ENCODE measurements at places on chromosomes 6 and 20.

DNA sequence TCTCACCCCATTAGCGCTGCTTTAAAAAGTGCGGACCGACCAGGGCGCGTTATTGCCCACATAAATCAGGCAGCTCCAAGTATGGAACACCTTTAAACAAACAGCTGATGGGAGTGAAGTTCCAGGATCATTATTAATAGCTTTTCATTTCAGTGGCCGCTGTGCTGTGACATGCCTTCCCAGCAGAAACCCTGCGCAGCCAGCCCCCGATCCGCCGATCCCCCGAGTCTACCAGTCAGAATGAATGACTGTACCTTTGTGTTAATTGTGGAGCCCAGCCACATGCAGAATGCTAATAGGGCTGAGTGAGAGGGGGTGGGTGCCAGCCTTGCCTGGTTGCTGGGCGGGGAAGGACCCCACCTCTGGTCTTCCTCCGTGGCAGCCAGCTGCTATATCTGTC is 21.9 kb downstream of the CDH22 start:
- DNase-seq = no peak

GRCh38 chr20:43812216-43812615 is 85.4 kb upstream of the GTSF1L start:
- no peak for DNase-seq

- peak; percentile 93 for DNase-seq
These were observed 36.5 kb upstream of the MLN start for GRCh38 chr6:33840048-33840926.

DNA sequence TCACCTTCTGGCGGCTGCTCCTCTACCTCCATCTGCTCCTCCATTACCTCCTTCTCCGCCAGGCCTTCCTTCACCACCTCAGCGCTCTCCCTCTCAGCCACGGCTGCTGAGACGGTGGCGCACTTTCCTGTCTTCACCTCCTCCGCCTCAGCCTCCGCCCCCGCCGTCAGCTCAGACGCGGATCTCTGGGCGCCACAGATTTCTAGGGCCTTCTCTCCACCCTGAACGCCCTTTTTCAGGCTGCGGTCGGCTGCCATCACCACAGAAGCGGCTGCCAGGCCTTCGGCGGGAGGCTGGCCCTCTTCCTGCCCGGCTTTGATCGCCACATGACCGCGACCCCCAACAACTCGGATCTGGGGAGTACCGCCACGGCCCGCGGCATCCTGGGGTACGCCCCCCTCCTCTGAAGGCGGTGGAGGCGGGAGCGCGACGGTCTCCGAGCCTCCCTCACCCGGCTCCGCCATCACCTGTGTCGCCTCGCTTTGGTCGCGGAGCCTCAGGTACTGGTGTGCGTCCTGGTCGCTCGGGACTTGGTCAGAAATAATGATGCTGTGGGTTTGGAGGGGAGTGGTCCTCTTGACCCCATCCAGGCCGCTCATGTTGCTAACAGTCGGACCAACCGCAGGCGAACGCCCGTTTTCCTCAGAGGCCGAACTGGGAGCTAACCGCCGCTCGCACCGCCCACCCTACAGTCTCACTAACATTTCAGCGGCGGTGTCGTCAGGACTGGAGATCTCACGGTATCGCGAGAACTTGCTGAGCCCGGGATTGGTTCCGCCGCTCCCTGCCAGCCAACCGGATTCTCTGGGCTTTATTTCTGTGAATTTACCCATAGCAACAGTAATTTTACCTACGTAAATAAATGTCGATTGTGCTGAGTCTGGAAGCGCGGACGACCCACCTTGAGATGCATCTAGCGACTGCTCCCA is at the start of gene TSPYL1:
Gene TSPYL1 (minus strand): TSS at position 699 of the 929 bp plus-strand sequence. CDS start 100 bp downstream, at position 599.
- DNase-seq = peak; percentile 83

DNA sequence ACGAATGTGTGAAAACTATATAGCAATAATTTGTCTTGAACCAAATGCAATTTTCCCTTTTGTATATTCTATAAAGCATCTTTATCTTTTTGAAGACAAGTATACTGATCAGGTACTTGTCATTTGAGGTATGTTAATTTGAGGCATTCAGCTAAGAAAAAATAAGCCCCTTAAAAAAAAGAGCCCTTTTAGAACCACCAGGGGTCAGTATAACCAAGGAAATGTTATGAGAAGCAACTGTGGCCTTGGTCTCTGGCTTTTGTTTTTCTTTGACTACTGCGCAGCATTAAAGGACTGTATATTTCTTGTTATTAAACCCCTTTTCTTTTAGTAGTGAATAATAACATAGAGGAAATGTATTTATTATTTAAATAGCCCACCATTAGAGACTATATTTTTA is 43.1 kb downstream of the CD109 start:
- DNase-seq = no peak

GRCh38 chr6:28082939-28083338 is 2.6 kb downstream of the ZNF165 start:
- DNase-seq = no peak

DNA sequence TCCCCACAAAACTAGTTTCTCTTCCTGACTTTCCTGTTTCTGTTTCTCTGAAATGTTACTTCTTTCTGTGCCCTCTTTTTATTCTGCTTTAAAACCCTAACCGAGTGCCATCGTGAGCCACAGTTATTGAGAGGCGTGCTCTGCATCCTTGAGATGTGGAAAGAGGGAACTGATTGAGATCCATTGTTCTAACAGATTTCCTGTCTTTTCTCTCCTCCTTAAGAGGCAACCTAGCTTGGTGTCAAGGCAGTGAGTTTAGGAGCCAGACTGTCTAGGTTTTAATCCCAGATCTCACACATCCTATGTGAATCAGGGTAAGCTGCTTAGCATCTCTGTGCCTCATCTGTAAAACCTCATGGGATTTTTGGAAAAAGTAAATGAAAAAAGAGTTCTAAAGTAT is 57.5 kb downstream of the SNX9 start:
- DNase-seq = no peak

GRCh38 chr6:151388997-151389617 is 2.3 kb downstream of the ZBTB2 start:
- DNase-seq = no peak

GRCh38 chr6:26028746-26029569 is 58.3 kb upstream of the HFE start:
- no peak for DNase-seq

DNA sequence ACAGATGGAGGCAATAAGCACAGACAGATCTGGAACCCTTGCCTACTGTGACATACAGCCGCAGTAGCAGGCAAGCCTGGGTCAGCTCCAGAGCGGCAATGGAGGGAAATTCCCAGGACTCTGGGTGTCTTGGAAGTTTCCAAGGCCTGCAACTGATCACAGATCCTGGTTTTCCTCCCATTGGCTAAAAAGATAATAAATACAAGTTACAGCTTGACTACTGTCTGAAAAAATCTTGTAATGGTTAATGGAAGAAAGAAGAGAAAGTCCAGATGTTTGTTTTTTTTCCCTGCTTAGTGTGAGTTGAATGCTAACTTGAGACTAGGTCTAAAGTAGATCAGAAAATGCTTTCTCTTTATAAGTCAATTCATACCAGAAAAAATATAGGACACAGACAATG is 307.6 kb downstream of the ALDH8A1 start:
- no peak for DNase-seq

- DNase-seq = no peak
These were observed 8.5 kb upstream of the UBD start for GRCh38 chr6:29567991-29568390.

GRCh38 chr20:38900606-38901005 is 25.6 kb upstream of the FAM83D start:
- no peak for DNase-seq

DNA sequence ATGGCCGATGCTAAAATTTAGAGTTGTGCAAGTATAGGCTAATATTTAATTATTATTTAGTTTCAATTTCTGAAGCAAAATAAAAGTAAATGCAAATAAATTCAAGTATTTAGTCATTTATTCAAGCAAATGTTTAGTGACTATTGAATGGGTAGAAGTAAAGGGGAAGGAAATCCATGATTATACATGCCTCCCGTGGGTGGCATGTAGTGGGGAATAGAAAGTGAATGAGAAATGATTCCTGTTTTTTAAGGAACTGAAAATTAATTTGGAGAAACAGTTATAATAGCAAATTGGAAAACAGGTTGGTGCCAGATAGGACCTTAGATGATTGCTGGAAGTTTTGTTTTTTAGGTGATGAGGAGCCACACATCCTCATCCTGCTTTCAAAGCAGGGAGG is 35.4 kb downstream of the FAM229B start:
- no peak for DNase-seq

GRCh38 chr6:40315060-40315459 is 272.1 kb downstream of the LRFN2 start:
- no peak for DNase-seq

GRCh38 chr6:159373670-159374069 is 204.5 kb downstream of the FNDC1 start:
- DNase-seq = no peak

GRCh38 chr6:94184666-94185464 is 765.5 kb upstream of the EPHA7 start:
- DNase-seq = no peak

- no peak for DNase-seq
These were observed 14.6 kb downstream of the DEF6 start for GRCh38 chr6:35312076-35312800.

- no peak for DNase-seq
These were observed 96.1 kb upstream of the TBX18 start for GRCh38 chr6:84860509-84860908.

DNA sequence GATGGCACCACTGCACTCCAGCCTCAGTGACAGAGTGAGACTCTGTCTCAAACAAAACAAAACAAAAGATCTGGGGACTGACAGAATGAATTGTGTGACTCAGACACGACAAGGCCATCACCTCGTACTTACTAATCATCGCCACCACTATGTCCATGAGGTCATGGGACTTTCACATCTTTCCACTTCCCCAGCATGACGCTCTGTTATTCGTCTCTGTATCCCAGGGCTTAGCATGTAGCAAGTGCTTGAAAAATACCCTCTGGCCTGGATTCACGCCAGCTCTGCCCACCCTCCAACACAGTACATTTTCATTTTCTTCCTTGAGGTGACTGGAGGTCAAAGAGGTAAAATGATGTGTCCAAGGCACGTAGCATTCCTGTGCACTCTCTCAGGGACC is 27.8 kb downstream of the FGD2 start:
- DNase-seq = no peak

GRCh38 chr20:6626805-6627204 is 140.7 kb upstream of the BMP2 start:
- DNase-seq = no peak

- no peak for DNase-seq
These were observed 520.4 kb downstream of the TFAP2B start for GRCh38 chr6:51339108-51339507.

DNA sequence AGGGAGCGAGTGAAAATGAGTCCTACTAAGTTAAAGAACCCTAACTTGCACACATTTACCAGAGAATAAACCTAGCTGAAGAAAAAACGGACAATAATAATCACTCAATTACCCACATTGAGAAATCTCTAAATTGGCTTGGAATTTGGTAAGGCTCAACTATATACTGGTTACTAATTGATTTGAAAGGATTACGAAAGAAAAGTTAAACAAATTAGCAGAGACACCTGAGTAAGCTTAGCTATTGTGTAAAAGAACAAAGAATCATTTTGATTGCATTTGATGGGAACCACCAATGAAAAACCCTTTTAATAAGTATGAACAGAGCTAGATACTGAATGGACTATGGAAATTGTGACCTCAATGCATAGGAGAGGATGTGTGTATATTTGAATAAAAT is 118.6 kb upstream of the ADGRF1 start:
- no peak for DNase-seq

DNA sequence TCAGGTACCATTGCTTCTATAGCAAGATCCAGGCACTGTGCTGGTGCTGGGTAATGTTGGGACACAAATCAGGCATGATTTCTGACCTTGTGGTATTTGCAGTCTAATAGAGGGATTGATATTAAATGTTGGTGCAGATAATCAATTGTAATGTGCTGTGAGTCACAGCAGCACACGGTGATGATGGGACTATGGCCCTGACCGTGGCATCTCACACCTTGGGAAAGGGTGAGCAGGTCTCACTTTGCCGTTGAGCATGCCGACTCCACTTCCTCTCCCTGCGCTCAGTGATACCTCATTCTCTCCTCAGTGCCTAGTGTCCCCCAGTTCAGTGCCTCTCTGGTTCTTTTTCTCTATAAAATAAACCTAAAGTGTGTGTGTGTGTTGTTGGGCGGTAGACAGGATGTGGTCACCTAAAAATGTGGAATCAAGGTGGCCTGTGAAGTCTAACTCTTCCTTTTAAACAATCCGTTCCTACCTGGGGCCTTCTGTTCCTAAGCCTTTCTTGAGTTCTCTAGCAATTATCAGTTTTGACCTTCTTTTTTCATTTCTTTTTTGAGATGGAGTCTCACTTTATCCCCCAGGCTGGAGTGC is 188.5 kb downstream of the REV3L start:
- DNase-seq = no peak

GRCh38 chr6:14742171-14742570 is 503.7 kb upstream of the JARID2 start:
- DNase-seq = no peak

GRCh38 chr20:10639737-10640556 is 33.9 kb downstream of the JAG1 start:
- no peak for DNase-seq

DNA sequence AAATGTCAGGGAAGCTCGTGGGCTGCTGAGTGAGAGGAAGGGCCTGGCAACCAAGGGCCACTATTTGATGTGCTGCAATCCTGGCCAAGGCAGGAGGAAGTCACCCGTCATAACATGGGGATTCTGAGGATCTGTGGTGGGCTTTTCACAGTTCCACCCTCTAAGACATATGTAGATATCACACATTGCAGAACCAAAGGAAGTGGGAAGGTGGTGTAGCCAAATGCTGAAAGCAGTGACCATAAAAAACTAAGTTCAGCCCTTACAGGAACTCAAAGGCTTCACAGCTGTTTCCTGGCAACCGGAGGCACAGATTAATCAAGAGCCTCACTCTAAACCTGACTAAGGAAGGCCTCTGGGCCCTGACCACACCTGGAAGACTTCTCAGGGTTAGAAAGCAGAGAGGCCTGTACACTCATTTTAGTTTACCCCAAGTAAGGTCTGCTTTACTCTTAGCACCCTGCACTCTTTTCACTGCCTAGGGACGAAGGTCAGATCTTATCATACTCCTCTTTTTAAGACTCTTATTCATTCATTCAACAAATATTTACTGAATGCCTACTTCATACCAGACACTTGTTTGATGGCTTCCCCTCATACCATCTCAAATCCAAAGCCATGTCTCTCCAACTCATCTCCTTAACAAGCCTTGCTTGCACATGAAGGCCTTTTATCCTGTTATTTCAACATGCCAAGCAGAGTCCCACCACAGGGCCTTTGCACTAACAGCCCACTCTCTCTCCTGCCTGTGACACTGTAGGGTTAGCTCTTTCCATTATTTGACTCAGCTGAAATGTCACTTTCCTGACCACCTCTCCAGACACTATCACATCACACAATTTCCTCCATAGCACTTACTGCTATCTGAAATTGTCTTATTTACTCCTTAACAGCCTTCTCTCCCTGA is 2.6 kb downstream of the UBE2V1 start:
- DNase-seq = no peak
